Mesothelial cell of epicardium (in vitro differentiated cells): ENCODE measurements at places on chromosomes 11 and 22. TPM values are rescaled to one million over a fixed set of nuclear protein-coding genes. Genes with fewer than 3 reads are reported as not detected.

The BTG4 gene
- total RNA-seq, result not detected in 3 replicates

The RSF1 gene
- 104 to 109 TPM (median 105 TPM) in 3 replicates for total RNA-seq

The APOL6 gene
- 1.1 to 1.2 TPM (median 1.2 TPM) in 3 replicates for total RNA-seq

The CACNA1I gene
- total RNA-seq, result 0.27 to 0.31 TPM (median 0.27 TPM) in 3 replicates

The SEPTIN3 gene
- 8.8 to 9.0 TPM (median 9.0 TPM) in 3 replicates for total RNA-seq

The FGF4 gene
- total RNA-seq, result not detected in 3 replicates
